Naive B cell (primary cell): ENCODE measurements at places on chromosomes 4 and X. TPM values are rescaled to one million over a fixed set of nuclear protein-coding genes. Genes with fewer than 3 reads are reported as not detected.

- H3K27me3 ChIP-seq, result no peaks in the 10 kb centered on the region
- H3K27ac ChIP-seq, result no peak overlapping the region
- no peak for DNase-seq
- H3K4me1 ChIP-seq, result no peaks in the 10 kb centered on the region
These were observed 2717.2 kb downstream of the PCDH7 start for GRCh38 chr4:33437406-33437805.

DNA sequence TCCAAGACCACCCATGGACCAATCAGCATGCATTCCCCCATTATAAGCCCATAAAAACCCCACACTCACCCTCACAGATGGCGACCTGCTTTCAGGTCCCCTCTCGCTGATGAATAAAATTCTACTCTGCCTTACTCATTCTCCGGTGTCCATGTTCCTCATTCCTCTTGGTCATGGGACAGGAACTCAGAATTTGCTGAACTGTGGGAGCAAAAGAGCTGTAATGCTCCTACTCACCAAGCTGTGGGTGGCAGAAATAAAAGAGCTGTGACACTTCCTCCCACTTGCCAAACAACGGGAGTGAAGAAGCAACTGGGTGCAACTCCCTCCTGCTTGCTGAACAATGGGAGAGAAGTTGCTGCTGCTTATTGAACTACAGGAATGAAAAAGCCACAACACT is 168.5 kb upstream of the PCDH18 start:
- H3K36me3 ChIP-seq, result no peaks in the 10 kb centered on the region
- H3K4me3 ChIP-seq, result no peak overlapping the region
- DNase-seq, result no peak
- no peak overlapping the region for H3K27ac ChIP-seq
- H3K4me1 ChIP-seq, result no peaks in the 10 kb centered on the region
- no peaks in the 10 kb centered on the region for H3K27me3 ChIP-seq

DNA sequence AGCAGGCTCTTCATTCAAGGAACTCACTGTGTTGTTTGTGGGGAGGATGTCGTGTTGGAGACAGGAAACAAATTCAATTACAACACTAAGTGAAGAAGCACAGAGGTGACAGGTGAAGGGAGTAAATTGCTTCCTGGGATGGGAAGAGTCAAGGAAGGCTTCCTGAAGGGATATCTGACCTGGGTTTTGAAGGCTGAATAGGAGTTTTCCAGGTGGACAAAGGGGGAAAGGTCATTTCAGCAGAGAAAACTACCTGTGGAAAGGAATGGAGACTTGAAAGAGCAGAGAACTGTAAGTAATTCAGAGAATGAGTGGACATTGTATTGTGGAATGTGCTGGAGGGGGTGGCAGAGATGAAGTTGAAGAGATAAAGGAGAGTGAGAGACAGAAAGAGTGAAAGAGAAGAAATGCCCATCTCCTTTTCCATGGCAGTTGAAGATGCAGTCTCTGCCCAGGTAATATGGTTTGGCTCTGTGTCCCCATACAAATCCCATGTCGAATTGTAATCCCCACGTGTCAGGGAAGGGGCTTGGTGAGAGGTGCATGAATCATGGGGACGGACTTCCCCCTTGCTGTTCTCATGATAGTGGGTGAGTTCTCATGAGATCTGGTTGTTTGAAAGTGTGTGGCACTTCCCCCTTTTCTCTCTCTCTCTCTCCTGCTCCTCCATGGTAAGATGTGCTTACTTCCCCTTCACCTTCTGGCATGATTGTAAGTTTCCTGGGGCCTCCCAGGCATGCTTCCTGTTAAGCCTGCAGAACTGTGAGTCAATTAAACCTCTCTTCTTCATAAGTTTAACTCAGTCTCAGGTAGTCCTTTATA is 205.7 kb upstream of the BCOR start:
- peaks cover 16% of the 10 kb centered on the region for H3K4me1 ChIP-seq
- H3K4me3 ChIP-seq, result no peak overlapping the region
- peak overlapping the region; percentile 93 for H3K27ac ChIP-seq
- no peaks in the 10 kb centered on the region for H3K36me3 ChIP-seq

Gene TBL1X
- polyA plus RNA-seq, result 17.7 TPM

GRCh38 chrX:30530606-30531005 is 47.0 kb downstream of the TASL start:
- no peaks in the 10 kb centered on the region for H3K4me1 ChIP-seq
- DNase-seq, result no peak
- H3K36me3 ChIP-seq, result peaks cover 9% of the 10 kb centered on the region
- no peak overlapping the region for H3K4me3 ChIP-seq
- no peaks in the 10 kb centered on the region for H3K27me3 ChIP-seq
- H3K27ac ChIP-seq, result no peak overlapping the region
